OCI-M1 (cell line): ENCODE measurements at places on chromosomes 1 and 21.

DNA sequence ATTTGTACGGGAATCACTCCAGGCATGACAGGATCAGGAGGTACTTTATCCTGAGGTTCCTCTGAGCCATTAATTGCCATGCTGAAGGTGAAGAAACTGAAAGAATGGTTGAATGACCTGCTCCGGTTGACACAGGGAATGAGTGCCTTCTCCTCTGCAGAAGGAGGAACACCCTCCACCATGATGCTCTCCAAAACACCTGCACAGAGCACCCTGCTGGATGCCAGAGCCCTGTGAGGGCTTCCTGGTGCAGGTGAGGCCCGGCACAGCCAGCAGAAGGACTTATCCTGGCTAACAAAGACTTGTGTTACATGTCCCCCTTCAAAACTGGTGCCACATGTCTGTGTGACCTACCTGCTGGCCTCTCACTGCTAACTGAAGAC, 14.3 kb upstream of the LBR start:
- no peak for DNase-seq

GRCh38 chr1:178494569-178494971, 2.2 kb downstream of the CLEC20A start:
- DNase-seq, result no peak

DNA sequence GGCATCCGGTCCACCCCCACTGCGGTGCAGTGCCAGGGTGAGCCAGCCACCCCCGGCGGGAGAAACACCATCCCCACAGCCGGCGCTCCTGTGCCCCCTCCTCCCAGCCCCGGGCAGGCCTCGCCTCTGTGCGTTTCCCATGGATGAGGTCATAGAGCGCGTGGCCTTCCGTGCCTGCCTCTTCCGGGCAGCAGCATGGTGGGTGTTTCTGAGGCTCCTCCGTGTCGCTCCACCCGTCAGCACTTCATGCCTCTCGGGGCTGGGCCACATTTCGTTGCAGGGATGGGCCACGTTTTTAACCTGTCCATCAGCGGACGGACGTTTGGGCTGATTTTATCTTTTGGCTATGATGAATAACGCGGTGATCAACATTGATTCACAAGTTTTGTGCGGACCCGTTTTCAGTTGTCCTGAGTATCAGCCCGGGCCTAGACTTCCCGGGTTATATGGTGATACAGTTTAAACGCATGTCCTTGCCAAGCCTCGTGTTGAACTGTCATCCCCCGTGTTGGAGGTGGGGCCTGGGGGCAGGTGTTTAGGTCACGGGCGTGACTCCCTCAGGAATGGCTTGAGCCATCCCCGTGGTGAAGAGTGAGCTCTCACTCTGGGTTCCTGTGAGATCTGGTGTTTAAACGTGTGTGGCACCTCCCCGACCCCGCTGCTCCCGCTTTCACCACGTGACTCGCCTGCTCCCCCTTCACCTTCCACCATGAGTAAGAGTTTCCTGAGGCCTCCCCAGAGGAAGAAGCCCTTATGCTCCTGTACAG, 64.8 kb downstream of the SLX9 start:
- DNase-seq, result no peak

DNA sequence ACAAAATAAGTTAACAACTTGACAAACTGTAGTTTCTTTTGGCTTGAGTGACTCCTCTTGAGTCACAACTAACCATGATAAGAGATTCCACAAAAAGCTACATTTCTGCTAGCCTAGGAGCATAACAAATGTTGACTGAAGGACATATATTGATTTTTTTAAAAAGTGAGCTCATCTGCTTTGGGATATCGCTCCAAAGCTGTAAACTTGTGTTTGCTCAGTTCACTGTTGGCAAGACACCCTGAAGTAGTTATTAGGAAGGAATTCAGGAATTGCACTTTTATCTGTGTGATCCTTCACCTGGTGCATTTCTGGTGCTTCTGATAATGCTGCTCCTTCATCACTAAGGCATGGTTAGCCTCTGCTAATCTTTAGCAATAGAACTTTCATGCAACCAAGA, 23.7 kb downstream of the RWDD3 start:
- no peak for DNase-seq

DNA sequence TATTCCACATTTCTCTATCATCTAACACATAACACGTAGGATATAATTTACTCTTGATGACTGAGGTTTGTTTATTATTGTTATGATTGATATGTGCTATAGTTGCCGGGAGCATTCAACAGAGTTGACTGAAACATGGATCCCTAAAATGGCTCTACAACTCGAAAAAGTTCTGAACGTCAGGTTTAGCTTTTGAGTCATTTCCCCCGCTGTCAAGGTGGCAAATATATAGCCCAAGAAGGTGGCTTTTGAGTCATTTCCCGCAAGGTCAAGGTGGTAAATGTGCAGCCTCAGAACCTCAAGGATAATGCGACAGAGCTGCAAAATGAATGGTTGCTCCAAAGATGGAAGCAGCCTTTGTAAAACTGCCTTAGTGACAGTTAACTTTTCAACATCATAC, 104.0 kb downstream of the NIBAN1 start:
- no peak for DNase-seq

DNA sequence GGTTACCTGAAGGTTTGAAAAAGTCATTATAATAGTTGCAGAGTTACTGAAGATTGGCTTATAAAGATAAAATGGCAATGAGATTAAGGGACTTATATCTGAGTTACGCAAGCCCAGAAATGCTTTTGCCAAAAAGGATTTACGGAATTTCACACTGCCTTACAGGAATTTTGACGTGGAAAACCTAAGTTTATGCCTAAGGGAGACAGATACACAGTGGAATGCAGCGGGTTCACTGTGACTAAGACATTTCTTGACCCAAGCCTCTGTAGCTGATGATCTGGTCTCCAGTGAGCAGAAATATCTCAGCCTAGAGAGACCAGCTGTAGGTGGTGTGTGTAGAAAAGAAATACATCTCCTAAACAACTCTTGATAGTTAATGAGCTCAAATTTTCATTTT, 10.1 kb upstream of the EXO1 start:
- DNase-seq, result no peak

DNA sequence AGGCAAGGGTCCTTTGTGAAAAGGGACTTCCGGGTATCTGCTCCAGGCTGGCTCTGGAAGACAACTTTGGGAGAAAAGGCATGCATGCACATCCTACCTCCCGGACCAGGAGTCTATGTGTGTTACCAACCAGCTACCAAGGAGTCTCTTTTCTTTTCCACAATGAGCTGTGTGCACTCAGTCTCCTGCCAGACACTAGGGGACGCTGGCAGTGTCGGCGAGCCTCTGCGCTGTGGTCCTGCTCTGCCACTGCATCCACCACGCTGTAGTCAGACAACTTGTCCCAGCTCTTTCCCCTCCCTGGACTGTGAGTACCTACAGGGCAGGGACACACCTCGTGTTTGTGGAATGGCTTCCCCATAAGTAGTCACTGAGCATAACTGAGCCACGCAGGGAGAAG, 5.1 kb upstream of the SSR2 start:
- peak; percentile 80 for DNase-seq

- DNase-seq, result no peak
Measured at GRCh38 chr1:157145076-157145475, 6.9 kb upstream of the ETV3 start.

- no peak for DNase-seq
Measured at GRCh38 chr1:62423580-62424242, 13.1 kb upstream of the USP1 start.

DNA sequence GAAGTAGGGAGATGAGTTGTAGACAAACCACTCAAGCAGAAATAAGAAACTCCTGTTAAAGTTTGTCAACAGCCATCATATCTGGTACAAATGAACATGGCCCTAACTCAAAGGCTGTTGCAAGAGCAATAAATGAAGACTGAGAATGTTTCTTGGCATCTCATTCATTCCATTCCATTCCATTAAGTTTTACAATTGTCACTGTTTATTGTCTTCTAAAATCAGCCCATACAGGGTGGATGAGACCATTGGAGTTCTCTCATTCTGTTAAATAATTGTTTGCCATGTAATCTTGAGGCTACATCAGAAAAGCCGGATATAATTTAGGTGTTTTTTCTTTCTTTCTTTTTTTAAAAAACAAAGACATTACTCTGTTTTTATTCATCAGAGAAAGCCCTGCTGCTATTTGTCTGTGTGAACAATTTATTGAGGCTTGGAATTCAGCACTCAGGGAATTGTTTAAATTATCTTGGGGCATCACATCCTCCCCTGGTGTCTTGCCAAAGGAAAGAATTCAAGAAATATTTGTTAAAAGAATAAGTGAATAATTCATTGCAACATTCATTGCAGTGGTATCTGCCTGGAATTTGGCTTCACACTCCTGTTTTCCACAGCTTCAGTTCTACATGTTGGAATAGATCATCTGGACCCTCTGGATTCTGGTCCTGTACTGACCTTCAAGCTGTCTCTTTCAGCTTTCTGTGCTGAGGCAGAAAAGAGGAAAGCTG, 604.5 kb downstream of the PLPP3 start:
- DNase-seq, result no peak

DNA sequence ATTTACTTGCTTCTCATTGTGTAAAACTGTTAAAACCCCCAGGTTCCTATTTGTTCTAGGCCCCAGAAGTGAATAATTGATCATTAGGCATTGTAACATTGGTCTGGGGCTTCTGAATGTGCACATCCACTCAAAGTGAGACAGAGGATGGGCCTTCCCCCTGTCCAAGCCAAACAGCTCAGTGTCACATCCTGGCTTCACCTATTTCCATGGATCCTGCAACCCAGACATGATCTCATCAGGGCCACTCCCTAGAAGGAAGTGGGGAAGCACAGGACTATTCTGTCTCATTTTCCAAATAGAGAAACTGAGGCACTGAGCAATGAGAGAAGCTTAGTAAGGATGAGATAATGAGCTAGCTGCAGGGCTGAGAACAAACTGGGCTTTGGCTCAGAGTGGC, 47.4 kb upstream of the TSPAN2 start:
- no peak for DNase-seq

GRCh38 chr21:21397464-21397863, 399.3 kb downstream of the NCAM2 start:
- no peak for DNase-seq

- no peak for DNase-seq
Measured at GRCh38 chr1:179767996-179768395, 24.9 kb downstream of the FAM163A start.

DNA sequence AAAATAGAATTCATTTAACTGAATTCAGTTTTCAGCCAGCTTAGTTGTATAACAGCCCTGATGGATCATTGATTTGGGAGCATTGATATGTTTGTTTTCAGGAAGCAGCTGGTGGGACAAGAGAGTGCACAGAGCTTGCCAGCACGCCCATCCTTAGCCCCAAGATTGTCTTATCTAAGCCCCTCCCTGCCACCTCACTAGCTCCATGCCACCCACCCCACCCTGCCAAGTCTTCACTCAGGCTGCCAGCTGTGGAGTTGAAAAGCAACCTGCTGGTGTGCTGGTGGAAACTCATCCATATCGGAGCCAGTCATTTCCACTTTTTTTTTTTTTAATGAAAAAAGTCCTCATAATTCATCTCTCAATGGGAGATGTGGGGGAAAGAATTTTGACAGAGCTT, 11.8 kb downstream of the KIRREL1 start:
- DNase-seq, result no peak

DNA sequence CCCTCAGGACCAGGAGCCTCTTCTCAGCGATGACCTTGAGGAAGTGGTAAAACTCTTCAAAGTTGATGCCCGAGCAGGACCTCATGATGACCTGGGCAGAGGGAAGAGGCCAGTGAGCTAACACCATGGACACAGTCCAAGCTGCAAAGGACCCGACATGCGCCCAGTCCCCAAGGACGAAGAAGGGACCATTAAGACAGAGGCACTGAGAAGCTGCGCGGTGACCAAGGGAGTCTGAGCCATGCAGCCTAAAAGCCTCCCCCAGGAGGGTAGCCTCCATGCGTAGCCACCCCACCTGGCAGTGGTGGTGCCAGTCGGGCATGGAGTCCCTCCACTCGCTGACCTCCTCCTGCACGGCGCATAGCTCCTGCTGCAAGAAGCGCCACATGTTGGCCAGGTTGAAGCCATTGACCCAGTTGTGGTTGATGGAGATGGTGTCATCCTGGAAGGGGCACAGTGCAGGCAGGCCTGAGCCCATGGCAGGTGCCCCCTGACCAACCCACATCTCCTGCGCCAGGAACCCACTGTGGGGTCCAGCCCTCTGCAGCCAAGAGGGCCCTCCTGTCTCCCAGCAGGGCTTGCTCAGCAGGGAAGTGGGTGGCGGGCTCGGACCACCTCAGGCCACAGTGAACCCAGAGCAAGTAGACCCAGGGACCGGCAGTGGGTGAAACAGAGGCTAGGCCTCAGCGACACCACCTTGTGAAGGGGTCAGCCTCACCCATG, 2.4 kb downstream of the JMJD4 start:
- DNase-seq, result no peak

- DNase-seq, result no peak
Measured at GRCh38 chr1:118739501-118739900, 248.6 kb downstream of the TBX15 start.

DNA sequence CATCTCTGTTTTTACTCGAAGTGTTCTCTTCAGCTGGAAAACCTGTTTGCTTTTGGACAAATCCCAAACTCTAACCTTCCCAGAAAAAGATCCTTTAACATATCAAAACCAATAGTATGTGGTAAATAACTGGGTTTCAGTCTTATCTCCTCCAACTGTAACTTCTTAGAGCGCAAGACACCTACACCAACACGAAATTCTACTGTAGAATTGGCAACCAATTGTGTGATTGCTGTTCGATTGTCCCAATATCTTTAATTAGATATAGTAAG, 5.8 kb upstream of the MPZL1 start:
- no peak for DNase-seq

DNA sequence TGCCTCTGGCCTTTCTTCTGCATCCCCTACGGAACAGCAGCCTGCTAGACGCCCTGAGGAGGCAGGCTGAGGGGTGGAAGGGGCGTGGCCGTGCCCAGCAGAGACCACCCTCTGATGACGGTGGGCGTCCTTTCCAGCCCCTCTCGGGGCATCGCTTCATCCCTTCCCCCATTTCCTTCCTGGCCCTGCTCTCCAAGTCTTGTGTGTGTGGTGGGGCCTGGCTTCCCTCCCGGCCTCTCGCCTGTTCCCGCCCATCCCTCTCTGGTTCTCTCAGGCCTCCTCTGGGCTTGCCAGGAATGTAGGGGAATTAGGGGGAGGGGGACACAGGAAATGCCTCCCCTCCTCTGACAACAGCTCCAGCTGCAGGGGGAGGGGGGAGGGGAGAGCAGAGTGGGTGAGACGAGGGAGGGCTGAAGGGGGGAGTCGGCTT, 51.1 kb downstream of the SKI start:
- no peak for DNase-seq

DNA sequence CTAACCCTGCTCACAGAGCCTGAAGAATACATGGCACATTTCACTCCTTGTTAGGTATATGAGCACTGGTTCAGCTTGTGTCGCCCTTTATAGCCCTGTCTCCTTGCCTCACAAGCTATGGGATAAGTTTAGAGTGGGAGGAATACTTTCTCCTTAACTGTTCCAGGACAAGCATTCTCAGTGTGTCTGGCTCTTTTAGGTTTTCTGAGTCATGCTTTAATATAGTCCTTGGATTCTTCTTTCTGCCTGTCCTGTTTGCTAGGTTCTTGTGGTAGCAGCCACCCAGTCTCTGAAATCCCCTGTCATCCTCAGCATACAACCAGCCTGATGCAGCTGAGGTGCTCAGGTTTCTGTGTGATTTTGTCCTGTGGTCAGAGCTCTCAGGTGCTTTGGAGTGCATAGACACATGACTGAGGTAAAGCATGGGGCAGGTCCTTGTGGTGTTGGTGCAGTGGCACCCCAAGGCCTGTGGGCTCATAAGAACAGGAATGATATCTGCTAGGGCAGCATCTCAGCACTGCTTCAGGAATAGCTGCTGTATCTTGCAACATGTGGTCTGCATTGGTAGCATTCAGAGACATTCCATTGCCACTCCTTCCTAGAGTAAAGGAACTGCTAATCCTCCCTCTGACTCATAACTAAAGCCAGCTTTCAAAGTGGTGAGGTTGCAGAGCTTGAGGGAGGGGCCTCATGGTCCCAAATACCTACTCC, 14.2 kb upstream of the CASQ2 start:
- no peak for DNase-seq

- no peak for DNase-seq
Measured at GRCh38 chr21:28683982-28684752, 308.5 kb downstream of the LTN1 start.
